IPS DF 19.7 (cell line): ENCODE measurements at places on chromosomes 12 and 14.

GRCh38 chr14:100726550-100727085 is at the start of gene DLK1:
Gene DLK1, plus strand, starts transcription at chr14:100726892. Its CDS starts 177 bp downstream, at chr14:100727069.
- DNase-seq, result no peak

DNA sequence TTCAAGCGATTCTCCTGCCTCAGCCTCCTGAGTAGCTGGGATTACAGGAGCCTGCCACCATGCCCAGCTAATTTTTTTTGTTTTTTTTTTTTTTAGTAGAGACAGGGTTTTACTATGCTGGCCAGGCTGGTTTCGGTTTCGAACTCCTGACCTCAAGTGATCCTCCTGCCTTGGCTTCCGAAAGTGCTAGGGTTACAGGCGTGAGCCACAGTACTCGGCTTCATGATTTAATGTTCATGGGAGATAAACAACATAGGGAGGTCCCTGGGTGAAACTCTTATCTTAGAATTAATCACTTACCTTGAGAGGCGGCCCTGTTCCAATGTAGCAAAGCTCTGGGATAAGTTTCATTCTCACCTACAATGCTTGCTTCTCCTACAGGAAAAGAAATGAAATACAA is 48.3 kb downstream of the SEL1L start:
- no peak for DNase-seq

DNA sequence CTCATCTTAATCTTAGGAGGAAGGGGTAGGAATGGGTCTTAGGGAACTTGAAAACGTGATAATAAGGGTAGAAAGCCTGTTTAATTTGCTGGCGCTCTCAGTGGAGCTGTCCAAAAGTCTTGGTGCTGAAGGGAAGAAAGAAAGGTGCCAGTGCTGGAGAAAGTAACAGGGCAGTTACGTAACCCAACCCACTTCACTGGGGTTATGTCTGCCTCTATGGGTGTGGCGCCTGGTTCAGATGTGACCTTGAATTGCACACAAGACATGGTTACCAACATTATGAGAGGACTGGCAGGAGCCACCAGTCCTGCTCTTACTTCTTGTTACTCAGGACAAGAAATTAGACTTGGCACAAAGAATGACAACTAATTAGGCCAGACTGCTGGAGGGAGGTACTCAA is 18.6 kb upstream of the GPATCH2L start:
- no peak for DNase-seq

- DNase-seq, result no peak
Observed at GRCh38 chr12:46523863-46524770, 151.5 kb upstream of the SLC38A2 start.

DNA sequence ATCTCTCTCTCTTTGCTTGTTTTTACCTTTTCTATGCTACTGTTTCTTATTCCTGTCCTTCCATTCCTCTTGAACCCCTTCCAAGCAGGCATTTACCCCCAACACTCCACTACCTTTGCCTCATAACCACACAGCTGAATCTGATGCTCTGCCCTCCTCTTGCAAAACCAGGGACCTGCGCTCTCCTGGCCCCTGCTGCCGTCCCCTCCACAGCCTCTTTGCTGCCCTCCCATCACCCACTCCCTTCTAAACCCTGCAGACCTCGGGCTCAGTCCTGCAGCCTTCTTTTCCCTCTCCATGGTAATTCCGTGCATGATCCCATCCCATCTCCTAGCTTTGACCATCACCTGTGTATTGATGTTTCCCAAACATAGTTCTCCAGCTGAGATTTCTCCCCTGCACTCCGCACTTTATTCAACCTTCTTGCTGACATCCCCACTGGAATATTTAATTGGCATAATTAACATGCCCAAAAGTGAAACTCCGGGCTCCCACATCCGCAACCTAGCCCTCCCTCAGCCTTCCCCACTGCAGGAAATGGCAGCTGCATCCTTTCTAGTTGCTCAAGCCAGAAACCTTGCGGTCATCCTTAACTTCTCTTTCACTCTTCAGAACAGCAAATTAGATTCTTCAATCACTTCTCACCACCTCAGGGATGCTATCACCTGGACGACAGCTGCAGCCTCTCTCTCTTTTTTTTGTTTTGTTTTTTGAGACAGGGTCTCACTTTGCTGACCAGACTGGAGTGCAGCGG is 16.0 kb downstream of the FIGNL2 start:
- no peak for DNase-seq

GRCh38 chr14:44168566-44168965 is 338.5 kb downstream of the FSCB start:
- DNase-seq, result no peak

GRCh38 chr12:4434301-4434700 is 11.3 kb downstream of the FGF6 start:
- DNase-seq, result no peak
